NT2/D1 (cell line): ENCODE measurements at places on chromosomes 2 and 18.

GRCh38 chr2:200486529-200486928, 23.3 kb downstream of the KCTD18 start:
- no peak for DNase-seq

DNA sequence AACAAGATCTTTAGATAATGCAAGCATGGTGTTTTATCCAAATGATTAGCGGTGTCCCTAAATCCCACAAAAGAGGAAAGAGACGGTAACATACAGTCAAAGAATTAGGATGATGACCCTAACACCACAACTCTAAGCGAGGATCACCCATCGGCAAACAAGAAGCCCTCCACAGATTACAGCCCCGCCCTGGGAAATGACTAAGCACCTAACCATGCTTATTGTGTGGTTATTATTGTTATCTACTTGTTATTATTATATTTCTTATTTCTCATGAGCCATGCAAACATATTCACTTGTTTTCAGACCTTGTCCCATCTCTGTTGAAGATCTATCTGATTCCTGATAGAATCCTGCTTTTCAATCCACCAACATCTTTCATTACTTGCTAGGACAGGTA, 651.3 kb downstream of the NYAP2 start:
- no peak for DNase-seq

DNA sequence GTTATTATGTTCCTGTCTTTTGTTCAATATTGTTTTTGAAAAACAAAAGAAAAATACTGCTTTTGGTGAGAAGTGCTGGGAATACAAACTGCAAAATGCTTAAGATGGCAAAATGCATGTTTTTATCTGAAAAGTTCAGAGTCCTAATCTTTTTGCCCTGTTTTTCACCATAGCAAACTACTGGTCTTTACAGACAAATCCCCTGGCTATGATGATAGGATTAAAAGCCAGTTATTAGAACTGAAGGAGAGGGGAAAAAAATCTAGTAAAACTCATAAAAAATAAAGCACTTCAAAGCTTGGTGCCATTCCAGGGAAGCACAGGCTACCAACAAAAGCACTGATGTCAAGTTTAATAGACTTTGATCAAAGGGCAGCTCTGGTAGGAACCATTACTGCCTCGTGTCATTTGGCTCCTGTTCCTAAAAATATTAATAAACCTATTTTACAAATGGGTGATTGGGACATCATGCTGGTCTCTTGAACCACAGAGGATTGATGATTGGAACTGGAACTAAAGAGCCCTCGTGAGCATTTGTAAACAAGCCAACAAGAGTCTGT, 194.7 kb downstream of the RAB3GAP1 start:
- no peak for DNase-seq

DNA sequence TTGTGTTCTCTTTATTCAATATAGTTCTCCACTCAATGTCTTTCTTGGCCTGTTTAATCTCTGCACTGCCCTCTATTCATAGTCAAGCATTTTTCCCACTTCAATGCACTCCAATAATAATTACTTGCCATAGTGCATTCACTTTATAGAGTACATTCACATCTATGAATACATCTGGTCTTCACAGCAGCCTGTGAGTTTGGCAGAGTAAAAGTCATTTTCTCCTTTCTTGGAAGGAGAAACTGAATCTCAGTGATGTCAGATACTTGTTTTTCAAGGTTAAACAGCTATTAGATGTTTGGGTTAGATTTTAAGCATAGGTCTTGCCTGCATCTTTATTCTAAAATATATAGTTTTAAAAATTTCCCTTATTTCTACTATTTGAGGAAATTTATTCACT, 373.2 kb downstream of the TRIB2 start:
- no peak for DNase-seq

GRCh38 chr2:11775384-11775783, 29.0 kb downstream of the LPIN1 start:
- DNase-seq: no peak

- DNase-seq: no peak
These were observed 25.9 kb upstream of the NEB start for GRCh38 chr2:151760139-151760650.

- DNase-seq: no peak
These were observed 534.3 kb downstream of the ADCYAP1 start for GRCh38 chr18:1438967-1439366.

DNA sequence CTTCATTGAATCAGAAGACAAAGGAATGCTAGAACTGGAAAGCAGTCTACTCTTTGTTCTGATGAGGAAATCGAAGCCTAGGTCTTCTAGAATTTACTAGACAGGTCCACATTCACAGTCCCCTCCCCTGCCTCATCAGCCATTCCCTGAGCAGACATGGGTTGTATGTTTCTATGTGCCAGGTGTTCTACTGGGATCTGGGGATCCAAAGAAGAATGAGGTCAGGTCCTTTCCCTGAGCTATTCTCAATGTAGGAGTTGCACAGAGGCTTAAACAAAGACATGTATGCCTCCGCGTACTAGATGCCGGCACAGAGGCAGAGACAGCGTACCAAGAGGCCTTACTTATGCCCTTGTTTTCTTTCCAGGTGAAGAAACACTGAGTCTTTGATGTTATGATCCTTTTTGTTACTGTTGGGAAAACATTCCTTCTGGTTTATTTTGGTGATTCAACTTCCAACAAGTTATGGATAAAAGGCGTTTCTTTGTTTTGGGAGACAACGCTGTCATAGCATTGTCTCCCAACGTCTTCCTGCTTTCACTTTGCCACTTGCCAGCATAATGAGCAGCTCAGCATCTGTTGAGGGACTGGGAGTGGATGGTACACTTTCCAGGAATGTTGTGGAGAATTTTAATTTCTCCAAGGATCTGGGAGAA, 174.4 kb downstream of the ALPK2 start:
- DNase-seq: no peak

DNA sequence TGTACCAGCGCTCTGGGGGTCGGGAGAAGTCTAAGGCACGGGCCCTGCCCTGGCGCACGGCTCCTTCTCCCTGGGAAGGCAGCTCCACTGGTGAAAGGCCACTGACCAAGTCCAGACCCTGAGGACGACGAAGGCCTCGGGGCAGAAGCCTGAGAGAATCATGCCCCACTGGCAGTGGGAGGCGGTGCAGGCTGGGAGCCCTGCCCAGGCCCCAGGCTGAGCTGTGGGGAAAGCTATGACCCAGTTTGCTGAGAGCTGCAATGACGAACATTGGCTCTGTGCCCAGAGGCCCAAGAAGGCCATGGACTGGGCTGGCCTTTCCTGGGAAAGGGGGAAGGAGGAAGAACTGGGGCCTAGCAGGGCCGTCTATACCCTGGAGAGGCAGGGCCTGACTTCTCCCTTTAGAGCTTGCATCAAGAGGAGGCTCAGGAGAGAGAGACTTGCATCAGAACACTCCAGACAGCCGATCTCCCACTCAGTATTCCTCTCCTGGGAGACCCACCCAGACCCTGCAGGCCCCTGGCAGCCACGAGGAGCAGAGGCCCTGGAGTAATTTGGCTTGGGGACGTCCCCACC, 32.9 kb downstream of the HS1BP3 start:
- no peak for DNase-seq

GRCh38 chr2:39007875-39008504, 112.9 kb downstream of the SOS1 start:
- no peak for DNase-seq

DNA sequence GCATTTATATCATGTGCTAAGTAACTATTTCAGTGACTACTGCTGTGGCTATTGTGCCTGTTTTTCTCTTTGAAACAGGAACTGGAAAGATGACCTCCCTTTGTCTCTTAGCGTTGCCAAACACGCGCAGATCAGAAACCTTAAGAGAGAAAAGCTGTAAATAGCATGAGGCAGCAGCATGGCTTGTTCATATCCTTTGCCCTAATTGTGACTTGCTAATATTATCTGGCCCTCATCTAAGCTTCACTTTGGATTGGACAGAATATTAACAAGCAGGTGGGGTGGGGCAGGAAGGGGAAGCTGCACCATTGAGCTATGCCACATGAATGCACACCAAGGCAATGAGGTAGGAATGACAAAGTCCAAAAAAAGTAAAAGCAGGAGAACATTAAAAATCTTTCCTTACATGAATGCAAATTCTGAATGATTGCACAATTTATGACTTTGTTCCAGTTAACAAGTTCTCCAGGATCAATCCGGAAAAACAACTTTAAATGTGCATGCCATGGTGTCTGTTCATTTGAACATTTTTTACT, 128.4 kb downstream of the IRS1 start:
- DNase-seq: no peak

DNA sequence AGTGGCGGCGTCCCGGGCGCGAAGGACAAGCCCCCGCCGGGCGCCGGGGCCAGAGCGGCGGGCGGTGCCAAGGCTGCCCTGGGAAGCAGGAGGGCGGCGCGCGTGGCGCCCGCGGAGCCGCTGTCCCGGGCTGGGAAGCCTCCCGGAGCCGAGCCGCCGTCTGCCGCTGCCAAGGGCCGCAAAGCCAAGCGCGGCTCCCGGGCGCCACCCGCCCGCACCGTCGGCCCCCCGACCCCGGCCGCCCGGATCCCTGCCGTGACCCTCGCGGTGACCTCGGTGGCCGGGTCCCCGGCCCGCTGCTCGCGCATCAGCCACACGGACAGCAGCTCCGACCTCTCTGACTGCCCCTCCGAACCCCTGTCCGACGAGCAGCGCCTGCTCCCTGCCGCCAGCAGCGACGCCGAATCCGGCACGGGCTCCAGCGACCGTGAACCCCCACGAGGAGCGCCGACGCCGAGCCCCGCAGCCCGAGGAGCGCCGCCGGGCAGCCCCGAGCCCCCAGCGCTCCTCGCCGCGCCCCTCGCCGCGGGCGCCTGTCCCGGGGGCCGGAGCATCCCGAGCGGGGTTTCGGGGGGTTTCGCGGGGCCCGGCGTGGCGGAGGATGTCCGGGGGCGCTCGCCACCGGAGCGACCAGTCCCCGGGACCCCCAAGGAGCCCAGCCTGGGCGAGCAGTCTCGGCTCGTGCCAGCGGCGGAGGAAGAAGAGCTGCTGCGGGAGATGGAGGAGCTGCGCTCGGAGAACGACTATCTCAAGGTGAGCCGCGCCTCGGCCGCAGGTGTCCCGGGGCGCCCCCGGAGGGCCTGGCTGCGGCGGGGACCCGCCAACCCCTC, 820 bp downstream of the MTCL1 start:
- no peak for DNase-seq

DNA sequence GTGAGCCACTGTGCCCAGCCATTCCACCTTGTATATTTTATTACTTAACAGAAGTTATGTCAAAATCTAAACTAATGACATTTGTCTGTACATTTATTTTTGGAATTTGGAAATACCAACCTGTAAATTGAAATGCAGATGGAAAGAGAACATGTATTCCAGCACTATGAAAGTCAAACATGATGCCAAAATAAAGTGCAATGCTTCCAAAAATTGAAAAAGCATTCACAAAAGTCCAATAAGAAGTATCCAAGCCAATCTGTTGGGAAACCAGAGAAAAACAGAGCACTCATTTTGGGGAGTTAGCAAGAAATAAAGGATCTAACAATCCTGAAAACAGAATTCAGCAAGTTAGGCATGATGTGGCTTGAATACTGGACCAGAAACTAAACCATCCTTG, 30.3 kb upstream of the NARS1 start:
- DNase-seq: no peak

DNA sequence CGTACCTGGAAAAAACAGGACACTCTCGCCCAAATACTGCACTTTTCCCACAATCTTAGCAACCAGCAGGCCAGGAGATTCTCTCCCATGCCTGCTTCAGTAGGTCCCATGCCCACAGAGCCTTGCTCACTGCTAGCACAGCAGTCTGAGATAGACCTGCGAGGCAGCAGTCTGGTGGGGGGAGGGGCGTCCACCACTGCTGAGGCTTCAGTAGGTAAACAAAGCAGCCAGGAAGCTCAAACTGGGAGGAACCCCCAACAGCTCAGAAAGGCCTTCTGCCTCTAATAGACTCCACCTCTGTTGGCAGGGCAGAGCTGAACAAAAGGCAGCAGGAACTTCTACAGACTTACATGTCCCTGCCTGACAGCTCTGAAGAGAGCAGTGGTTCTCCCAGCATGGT, 1202.8 kb upstream of the ACVR2A start:
- DNase-seq: peak; percentile 49

DNA sequence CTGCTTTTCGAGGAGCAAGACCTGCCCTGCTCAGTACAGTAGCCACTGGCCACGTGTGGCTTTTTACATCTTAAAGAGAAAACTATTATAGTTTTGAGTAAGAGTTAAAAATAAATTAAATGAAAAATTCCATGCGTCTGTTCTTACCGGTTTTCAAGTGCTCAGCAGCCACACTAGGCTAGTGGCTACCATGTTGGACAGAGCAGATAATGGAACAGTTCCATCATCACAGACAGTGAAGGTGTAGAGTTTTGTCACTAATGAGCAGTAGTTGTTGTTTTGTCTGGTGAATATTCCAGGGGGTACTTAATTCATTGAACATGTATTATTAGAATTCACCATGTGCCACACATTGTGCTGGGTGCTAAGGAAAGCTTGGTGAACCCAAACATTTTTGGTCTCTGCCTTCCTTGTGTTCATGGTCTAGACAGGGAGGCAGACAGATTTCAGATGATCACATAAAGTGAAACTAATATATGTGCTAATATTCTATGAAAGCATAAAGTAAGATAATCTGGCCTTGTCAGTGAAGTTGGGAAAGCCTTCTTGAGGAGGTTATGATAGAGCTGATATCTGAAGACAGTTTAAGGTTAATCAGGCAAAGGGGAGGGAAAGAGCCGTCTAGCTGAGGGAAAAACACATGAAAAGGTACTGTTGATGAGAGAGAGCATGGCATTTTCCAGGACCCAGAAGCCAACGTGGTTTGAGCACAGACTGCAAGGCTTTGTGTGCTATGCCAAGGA, 1.4 kb downstream of the ALMS1 start:
- no peak for DNase-seq

- DNase-seq: no peak
These were observed 54.5 kb downstream of the SLC39A10 start for GRCh38 chr2:195711478-195711877.

- no peak for DNase-seq
These were observed 3.5 kb downstream of the GULP1 start for GRCh38 chr2:188295067-188295685.

GRCh38 chr2:36359067-36359466, 3.5 kb downstream of the CRIM1 start:
- DNase-seq: no peak

DNA sequence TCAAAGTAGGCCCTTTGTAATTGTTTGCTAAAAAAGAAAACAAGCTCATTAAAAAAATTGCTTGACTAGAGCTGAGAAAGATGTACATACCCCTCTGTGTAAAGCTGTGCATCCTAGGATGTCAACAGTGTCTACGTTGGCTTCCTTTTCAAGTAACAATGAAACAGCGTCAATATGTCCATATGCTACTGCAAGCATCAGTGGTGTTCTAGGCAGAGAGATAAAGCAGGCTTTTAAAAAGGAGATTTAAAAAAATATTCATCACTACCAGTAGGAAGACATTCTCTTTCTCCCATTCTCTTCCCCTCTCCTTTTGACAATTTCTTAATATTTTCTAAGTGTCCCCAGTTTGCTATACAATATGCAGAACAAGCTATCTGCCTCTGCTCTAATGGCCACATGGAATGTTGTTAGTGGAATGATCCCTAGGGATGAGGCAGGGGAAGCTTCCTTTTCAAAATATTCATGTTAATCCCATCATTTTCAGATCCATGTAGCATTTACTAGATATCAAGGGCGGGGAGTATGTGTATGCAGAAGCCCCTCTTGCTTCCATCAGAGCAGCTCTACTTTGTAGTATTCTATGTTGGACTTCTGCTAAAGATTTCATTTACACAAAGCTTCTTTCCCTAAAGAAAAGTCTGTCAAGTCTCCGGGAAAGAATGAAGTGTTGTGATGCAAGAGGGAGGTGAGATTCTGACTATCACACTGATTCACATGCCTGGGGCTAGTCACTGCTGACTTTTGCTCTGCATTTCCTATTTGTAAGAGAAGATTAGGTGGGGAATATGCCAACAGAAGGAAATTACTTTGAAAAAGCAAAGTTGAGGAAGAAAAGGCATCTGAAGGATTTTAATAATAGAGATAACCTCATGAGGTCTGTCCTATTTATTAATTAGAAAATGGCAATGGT, 81.5 kb upstream of the PGAP1 start:
- DNase-seq: no peak
